AG08395 (cell line): ENCODE measurements at places on chromosomes 3 and 15.

- no peak for DNase-seq
Measured at GRCh38 chr3:27340534-27340933, 28.6 kb downstream of the NEK10 start.

- no peak for DNase-seq
Measured at GRCh38 chr3:128430301-128430700, 36.4 kb downstream of the DNAJB8 start.

DNA sequence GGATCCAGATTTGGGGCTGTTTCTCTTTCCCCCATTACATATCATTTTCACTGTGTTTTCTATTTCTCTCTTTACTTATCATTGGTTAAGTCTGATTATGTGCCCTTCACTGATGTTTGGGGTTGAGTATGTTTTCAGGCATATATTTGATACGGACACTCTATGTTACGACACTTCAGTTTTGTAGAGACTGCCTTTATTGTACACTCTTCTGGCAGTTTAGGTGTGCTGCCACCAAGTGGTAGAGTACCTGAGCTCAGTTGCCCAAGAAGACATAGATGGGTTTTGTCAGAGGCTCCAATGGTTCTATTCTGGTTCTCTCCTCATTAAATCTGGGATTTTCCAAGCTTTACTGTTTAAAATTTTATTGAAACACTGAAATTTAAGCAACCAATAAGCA lies 255.0 kb upstream of the ROPN1 start:
- DNase-seq, result no peak

DNA sequence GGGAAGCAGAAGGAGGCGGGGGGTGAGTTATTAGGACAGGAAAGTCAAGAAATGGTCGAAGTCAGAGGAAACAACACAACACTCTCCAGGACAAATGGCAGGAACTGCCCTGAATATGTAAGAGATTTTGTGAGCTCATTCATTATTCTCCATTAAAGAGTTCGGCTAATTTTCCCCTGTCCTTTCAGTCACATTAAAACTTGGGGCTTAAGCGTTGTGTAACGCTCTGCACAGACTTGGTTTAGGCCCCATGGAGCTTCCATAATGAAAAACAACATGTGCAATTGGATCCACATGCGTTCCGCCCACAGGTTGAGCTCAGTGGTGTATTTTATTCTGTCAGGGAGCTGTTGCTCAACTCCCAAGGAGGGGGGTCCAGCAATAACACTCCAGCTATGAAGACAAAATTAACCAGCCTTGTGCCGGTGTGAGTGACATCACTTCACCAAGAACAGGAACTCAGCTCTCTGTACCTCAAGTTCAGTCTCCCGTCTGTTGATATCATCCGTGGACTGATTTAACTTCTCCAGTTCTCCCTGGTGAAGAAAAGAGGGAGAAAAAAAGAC lies 2.3 kb downstream of the SH3BP5 start:
- DNase-seq, result peak; percentile 51
